Neural progenitor cell (in vitro differentiated cells): ENCODE measurements at places on chromosomes 4 and X.

- no peak for DNase-seq
Observed at GRCh38 chr4:38967260-38968095, 64.7 kb downstream of the TMEM156 start.

DNA sequence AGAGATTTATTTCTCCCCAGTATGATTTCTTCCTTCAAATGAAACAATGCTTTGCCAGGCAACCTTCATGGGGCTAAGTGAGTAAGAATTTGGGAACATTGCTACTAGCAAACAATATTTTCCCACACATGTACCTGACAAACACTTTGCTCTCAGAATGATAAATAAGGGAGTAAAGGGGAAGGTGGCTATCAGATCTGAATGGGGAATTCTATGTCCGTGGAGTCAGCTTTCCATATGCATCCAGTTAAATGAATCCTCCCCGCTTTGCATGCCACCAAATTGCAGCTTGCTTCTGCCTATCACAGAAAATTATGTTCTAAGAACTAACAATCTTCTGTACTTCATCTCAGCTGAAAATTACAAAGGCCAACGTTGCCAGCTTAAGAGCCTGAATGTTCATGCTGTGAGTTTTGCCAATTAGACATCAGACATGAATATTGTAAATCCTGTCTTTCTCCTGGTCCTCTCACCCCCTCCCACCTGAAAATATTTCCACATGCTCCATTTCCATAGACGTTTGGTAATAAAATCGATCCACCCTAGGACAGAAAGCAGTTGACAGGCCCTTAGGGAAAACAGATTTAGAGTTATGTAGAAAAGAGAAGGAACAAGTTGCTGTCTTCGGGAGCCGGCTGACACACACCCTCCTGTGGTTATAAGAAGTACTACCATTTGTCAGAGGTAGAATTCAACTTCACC lies 6.3 kb downstream of the MEPE start:
- peak; percentile 56 for DNase-seq

DNA sequence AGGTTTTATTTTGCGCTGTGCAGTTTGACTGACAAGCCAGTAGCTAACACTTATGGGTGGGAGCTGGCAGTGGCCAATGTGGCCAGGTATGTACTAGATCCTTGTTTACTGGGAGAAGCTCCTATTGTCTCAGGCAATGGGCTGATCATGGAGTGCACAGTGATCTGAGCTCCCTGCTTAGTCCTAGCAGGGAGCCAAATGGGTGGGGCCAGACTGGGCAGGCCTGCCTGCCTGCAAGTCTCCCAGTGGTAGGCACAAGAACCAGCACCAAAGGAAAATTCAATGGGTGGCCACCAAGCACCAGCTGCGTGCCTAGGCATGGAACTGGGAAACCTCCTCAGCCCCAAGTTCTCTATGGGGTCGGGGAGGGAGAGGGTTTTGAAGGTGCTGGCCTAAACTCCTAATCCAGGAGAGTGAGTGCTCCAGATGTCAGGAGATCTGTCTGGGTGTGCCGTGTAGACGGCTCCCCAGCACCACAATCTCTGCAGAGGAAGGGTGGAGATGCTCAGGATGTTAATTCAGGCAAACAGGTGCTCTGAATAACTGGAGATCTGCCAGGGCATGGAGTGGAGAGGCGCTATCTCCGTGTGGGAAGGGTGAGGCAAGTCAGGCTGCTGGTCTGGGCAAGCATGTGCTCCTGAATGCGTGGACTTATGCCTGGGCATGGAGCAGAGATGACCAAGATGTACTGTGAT lies 48.2 kb downstream of the SPCS3 start:
- no peak for DNase-seq

DNA sequence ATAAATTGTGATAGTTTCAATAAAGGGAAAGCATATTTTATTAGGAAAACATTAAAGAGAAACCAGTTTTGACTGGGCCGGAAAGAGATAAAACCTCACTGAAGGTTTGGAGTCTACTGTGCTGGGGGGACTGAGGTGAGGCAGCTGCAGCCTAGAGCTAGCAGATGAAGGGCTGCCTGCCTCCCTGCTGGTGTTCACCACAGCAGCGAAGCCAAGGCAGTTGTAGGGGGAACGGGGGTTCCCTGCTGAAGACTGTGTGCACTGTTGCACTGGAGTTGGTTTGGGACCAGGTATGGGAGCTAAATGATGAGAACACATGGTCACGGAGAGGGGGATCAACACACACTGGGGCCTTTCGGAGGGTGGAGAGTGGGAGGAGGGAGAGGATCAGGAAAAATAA lies 546.5 kb upstream of the SMIM31 start:
- DNase-seq: peak; percentile 22

DNA sequence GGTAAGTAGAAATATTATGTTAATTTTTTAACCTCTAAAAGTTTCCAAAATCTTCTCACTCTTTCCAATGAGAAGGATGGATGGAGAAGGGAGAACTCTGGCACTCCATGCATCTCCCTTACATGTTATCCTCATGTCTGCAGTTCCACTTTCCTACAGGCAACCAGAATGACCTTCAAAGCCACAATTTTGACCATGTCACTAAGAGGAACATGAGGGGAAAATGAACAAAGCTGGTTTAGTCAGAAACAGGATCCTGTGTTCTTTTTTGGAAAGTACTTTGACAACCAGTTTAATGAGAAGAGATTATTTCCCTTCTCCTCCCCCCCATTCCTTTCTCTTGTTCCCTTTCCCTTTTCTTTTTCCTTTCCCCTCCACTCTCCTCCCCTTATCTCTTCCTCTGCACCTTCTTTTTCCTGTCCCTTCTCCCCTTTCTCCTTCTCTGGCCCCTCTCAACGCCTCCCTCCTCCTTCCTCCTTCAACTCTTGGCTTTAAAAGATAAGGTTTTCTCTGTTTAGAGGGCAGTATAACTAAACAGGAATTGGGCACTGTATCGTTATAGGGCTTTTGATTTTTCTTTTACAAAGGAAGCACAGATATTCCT lies 42.5 kb downstream of the DTHD1 start:
- DNase-seq: no peak

DNA sequence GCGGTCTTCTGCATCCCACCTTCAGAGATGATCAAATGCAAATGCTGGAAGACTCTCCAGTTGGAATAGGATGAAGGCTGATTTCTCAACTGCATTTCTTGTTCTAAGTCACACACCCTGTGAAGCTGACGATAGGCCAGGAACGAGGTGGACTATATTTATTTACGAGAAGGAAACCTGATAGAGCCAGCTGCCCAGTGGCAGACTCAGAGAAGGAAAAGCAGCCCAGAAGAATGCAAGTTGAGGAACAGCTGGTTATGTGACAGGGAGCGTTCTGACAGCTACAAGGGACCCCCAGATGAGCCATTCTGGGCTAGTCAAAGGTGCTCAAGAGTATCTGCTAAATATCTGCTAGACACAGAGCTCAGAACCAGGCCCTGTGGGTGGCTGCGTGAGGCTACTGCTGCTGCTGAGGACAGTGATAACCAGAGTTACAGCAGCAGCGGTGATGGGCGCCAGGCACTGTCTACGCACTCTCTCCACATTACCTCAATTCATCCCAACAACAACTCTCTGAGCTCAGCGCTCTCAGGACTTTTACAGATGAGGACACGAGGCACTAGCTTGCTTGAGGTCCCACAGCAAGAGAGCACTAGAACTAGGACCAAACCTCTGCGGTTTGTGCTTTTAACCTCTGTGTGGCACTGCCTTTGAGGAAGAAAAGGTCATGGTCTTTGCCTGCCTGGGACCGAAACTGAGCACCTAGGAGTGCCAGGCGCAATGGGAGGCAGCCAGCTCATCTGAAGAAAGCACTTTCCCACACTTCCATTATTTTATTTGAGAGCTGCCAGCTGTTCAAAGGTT lies 69.0 kb downstream of the GATB start:
- DNase-seq: no peak

GRCh38 chrX:12979616-12980015 lies 4.7 kb downstream of the TMSB4X start:
- DNase-seq: no peak

DNA sequence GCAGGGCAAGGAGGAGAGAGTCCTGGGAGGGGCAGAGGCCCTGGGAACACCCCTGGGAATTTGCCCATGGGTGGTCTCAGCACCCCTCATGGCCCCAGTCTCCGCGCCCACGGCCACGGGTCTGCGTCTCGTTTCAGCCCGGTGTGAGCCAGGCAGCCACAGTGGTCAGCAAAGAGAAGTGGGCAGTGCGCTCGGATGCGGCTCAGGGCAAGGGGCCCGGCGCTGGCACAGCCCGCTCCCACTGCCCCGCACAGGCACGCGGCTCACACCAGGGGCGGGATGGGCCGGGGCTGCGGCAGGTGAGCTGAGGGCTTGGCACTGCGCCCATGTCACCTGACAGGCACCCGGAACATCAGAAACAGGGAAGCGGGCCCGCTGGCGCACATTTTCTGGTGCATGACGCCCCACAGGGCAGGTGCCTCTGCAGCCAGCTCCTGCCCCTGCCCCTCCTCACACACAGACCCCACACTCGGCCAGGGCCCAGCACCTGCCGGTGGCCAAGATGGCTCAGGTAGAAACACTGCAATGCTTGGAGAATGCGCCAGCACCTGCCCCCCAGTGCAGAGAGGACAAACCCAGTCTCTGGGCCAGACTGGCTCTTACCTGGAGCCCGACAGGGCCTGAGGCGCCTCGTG lies 41.9 kb upstream of the MXD4 start:
- no peak for DNase-seq

- DNase-seq: no peak
Observed at GRCh38 chr4:54473077-54473545, 184.6 kb upstream of the KIT start.

DNA sequence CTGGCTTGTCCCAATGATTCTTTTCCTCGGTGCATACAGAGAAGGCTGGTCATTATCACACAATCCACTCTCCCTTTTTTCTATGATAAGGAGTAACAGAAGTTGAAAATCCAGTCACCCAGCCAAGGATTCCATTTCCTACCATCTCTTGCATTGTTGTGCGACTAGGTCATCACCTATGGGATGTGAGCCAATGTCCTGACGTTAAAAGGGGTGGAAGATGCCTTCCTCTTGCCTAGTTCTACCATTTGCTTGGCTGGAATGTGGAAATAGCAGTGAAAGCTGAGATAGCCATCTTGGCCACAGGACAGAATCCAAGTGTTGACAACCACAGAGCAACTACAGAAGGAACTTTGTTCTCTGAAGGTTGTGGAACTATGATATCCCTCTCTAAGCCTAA lies 132.2 kb upstream of the KIT start:
- no peak for DNase-seq

- no peak for DNase-seq
Observed at GRCh38 chr4:102593147-102593546, 92.0 kb downstream of the NFKB1 start.

GRCh38 chr4:83558680-83559079 lies 22.8 kb downstream of the GPAT3 start:
- DNase-seq: no peak
